ENCODE measurements at places on chromosomes 4 and X.

GRCh38 chr4:70496231-70496630 is 22.1 kb upstream of the AMTN start:
- DNase-seq = no peak

GRCh38 chr4:15481961-15482745 is 12.5 kb downstream of the CC2D2A start:
- no peak for DNase-seq

DNA sequence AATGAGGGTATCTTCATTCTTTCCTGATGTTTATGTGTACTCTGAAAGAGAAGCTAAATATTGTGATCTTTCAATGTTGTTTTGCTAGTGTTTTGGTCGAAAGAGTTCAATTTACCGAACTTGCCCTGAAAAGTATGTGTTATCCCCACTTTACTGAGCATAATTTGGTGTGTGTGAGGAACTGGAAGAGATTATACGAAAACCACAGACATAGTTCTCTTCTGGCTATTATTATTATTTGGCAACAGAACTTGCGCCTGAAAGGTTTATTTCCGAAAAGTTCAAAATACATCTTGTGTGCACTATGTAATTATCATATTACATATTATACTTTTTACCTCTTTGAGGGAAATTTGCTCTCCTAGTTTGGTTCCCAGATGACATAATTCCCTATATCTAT is 232.5 kb upstream of the INTU start:
- no peak for DNase-seq

- no peak for DNase-seq
These were observed 63.7 kb upstream of the PLAC1 start for GRCh38 chrX:134721766-134722532.

DNA sequence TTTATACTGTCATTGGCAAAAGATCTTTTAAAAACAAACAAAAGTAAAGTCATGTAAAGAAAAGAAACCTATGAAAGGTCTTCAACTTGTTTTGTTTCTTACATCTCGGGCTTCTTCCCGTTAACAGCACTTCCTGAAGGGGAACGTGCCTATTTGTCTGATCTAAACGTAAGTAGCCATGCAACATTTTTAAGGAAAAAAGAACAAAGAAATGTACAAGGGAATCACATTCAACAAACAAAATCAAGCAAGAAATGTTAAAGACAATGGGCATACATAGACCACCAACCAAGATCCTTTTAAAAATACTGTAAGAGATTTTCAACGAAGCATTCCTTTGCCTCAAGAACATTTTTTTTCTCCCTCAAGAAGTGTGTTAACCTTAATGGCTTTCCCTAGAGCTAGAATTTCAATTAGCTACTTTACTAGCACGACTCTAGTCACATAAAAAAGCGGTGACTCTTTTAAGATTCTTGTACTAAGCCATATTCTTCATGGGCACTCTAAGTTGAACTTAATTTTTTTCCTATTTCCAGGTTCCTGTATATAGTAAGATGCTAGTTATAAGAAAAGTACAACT is 112.0 kb upstream of the TTC29 start:
- DNase-seq = no peak

DNA sequence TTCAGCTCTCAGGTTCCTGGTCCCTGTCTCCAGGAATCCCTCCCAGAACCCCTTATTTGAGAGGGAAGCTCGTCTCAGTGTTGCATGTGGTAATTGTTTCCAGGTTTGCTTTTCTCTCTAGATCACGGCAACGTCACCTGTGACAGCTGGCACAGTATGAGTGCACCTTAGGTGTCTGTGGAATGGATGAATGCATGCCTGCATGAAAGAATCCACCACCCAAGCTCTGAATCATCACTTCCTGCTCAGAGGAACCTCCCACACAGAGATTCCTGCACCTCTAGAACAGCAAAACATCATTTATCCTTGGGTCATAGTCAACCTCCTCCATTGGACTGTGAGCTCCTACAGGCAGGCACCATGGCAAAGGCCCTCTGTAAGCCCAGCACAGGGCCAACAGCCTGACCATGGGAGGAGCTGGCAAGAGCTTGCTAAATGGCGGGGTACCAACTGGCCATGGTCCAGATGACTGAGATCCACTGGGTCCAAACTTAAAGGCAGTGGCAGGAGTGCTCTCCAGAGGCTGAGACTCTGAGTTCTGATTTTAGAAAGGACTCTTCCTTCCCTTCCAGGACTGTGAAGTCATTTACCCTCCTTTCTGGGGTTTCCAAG is 116.2 kb downstream of the SLC2A9 start:
- DNase-seq = no peak
